ENCODE measurements at places on chromosomes 4 and X. TPM values are rescaled to one million over a fixed set of nuclear protein-coding genes. Genes with fewer than 3 reads are reported as not detected.

Gene GAGE2A
- not detected for total RNA-seq

Gene FGFR3
- total RNA-seq, result 6.4 TPM

Gene SERTM2
- total RNA-seq, result not detected

Gene NXF2B
- total RNA-seq, result not detected

Gene GRPEL1
- 32.3 TPM for total RNA-seq

Gene OTC
- 0.36 TPM for total RNA-seq

Gene SLITRK4
- total RNA-seq, result 1.1 TPM

Gene CXorf65
- total RNA-seq, result not detected

Gene XAGE2
- total RNA-seq, result not detected

Gene DCHS2
- not detected for total RNA-seq

Gene FAT4
- 13.0 TPM for total RNA-seq

Gene SHOX
- not detected for total RNA-seq
